ENCODE measurements at places on chromosomes 5 and 9.

DNA sequence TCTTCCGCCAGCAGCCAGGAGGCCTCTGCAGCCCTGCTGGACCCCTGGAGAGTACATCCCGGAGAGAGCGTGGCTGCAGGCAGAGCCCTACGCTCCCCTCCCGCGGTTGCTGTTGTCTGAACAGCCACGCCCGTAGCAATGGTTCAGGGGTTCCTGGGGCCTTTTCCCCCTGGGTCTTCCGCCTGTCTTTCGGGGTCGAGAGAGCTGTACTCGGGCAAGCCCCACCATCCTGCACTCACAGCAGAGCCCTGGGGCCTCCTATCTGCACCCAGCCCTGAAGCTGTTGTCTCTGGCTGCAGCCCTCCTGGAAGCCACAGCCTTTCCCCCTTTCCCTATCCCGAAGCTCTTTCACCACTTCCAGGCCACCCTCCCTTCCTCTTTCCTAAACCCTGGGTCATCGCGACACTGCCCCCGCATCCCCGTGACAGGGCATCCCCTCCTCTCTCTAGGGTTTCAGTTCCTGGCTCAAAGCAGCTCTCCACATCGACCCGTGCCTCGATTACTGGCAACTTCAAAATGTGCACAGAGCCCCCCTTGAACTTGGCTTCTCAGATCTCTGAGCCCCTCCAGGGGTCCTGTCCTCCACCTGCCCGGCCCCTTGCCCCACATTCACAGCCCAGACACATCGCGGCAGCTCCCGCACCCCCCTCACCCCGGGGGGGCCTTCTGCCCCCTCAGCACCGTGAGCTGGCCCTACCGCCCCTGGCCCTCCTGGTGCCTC lies 43.9 kb upstream of the CEP72 start:
- DNase-seq, result no peak

GRCh38 chr5:143569213-143569701 lies 165.8 kb upstream of the NR3C1 start:
- no peak for DNase-seq

DNA sequence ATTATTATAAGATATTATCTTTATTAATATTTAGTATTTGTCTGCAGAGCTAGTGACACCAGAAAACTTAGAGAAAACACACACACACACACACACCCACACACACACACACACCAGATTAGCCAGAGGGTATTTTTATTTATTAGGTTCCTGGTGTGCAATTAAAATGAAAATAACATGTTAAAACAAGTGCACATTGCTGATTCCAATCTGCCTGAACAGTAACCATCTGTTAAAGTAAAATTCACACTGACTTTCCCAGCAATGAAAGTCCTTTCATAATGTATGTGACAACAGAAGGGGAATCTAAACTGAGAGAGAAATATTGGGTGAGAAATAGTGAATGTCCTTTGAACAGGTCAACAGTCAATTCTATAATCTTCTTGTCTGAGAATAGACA lies 2323.5 kb upstream of the ACO1 start:
- no peak for DNase-seq

DNA sequence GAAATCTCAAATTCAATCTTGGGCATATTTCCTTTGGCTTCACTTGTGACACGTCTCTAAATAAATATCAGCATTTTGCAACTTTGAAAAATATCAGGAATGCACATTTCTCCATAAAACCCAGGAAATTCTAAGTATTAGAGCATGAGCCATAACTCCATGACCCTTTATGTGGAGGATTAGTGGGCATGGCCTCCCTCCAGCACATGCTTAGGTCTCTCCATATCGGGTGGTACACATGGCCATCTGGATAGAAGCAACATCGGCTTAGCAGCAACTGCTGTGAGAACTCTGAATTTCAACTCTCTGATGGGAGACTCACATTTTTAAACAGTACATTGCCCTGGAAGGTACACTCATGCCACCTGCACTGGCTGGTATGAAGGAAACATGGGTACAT lies 73.7 kb upstream of the EGFLAM start:
- no peak for DNase-seq

GRCh38 chr9:20199111-20199510 lies 410.3 kb upstream of the SLC24A2 start:
- no peak for DNase-seq

- no peak for DNase-seq
Measured at GRCh38 chr9:127205952-127206351, 58.6 kb upstream of the GARNL3 start.

DNA sequence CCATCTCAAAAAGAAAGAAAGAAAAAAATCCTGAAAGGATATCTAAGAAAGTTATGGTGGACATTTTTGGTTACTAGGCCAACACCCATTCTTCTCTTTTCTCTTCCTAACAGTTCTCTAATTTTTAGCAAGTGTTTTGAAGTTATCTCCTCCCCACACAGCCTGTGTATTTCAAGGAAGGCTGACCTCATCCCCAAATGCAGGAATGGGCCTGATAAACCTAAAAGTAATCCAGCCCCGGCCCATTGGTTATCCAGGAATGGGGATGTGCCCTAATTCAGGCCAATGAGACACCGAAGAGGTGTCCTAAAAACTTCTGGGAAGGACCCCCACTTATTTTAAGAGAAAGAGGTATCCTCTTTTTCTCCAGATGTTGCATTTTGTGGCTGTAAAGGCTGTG lies 46.6 kb downstream of the F2R start:
- no peak for DNase-seq

DNA sequence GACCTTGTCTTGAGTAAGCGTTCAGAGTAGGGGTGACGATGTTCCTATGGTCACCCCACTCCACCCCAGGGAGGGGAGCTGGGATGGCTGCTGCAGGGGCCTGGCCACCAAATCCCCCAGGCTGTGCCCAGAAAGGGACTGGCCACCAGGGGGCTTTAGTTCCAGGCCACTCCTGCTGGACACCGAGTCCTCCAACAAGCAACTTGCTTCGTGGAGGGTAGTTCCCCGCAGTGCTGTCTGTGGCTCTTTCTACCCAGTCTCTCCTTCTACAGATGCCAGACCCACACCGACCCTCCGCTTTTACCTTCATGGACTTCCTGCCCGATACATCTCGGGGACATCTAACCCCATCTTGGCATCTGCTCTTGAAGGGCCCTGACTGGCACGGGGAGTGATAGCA lies 35.7 kb upstream of the GABRP start:
- no peak for DNase-seq

DNA sequence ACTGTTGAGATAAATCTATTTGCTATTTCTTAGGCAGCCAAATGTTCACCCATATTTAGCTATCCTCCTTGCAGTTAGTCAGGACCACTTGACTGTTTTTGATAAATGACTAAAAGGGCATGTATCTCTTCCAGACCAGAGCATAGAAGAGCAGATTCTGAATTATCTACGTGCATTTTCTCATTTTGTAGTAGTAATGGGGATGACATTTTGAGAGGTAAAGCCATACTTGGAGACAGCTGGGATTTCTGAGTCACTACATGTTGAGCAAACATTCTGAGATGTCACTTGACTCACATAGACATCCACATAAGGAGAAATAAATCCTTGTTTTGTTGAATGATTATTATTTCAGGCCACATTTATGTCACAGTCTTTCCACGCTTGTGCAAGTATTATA lies 297.6 kb downstream of the CDH10 start:
- DNase-seq, result no peak

- no peak for DNase-seq
Measured at GRCh38 chr5:607541-608428, 4.4 kb upstream of the CEP72 start.

DNA sequence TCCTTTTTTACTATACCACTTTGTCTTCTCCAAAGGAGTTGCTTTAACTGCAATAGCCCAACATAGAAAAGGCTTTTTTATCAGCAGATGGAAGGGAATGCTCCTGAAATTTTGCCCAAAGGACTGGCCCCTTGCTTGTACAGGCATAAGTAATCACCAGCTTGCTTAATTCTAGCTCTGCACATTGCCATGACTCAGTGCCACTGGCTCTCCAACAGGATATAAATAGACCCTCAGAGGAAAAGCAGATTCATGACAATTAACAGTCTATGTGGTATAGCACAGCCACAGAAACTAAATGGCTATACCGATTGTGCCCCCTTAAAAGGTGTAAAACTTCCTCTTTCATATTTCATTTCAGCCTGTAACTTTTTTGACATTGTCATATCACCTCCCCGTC lies 227.0 kb downstream of the ZNF608 start:
- DNase-seq, result no peak

- DNase-seq, result no peak
Measured at GRCh38 chr9:123996731-123997421, 14.7 kb upstream of the LHX2 start.

- no peak for DNase-seq
Measured at GRCh38 chr9:136107155-136107952, 11.3 kb downstream of the TMEM250 start.

- DNase-seq, result no peak
Measured at GRCh38 chr9:20395651-20396050, 226.6 kb downstream of the MLLT3 start.

GRCh38 chr5:168092209-168093185 lies 198.9 kb upstream of the WWC1 start:
- no peak for DNase-seq

DNA sequence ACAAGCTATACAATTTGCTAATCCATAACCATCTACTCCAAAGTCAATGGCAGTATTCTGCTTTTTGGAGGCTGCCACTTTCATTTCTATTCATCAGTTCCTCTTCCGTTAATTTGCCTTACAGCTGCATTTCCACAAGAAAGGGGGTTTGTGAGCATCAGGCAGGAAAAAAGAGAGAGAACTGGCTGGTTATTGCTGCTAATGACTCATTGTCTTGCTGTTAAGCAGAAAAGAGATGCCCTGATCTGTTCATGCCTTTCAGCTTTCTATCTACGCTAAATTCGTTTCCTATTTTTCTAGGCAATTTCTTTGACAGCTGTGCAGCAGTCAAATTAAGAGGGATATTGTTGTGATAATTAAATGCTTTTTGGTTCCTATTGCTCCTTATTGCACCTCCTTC lies 65.9 kb upstream of the GNAQ start:
- no peak for DNase-seq

All from activated T-helper 1 cell treated with Interleukin-2 at 50 U/mL for 16 hours (primary cell).